Stimulated activated CD4-positive, alpha-beta T cell treated with anti-CD3 and anti-CD28 coated beads, Interleukin-1b, Interleukin-23, amount 100 ng/mL, for 1 hour (primary cell): ENCODE measurements at places on chromosomes 1 and 21.

GRCh38 chr1:150022357-150022756 is 11.8 kb upstream of the OTUD7B start:
- DNase-seq = no peak

DNA sequence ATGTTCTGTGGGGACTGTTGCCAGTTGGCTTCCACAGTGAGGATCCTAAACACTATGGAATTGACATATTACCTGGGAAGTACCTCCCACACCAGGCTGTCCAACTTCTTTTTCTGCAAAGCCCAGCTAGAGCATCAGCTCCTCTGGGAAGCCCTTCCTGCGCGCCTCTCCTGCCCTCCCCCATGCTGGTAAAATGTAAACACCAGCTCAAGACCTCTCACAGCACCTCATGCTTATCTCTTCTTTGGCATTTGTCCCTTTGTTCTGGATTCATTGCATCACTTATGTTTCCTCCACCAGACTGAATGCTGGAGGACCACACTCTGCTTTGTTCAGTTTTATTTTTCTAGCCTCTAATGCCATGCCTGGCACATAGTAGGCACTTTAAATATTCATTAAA is 172.1 kb downstream of the HHAT start:
- no peak for DNase-seq

GRCh38 chr1:97101509-97101908 is 379.9 kb downstream of the PTBP2 start:
- no peak for DNase-seq

DNA sequence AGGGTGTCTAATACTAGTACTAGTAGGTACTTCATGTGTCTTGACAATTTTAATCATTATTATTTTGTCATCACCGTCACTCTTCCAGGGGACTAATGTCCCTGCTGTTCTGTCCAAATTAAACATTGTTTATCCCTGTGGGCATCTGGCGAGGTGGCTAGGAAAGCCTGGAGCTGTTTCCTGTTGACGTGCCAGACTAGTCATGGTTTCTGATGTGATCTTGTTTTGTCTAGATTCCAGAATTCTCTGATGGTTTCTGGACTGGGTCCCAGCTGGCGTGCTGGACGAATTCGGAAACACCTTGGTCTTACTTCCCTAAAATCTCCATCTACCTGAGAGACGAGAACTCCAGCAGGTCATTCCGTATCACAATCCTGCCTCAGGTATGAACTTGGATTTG is 66.1 kb upstream of the FAM3B start:
- DNase-seq = no peak

DNA sequence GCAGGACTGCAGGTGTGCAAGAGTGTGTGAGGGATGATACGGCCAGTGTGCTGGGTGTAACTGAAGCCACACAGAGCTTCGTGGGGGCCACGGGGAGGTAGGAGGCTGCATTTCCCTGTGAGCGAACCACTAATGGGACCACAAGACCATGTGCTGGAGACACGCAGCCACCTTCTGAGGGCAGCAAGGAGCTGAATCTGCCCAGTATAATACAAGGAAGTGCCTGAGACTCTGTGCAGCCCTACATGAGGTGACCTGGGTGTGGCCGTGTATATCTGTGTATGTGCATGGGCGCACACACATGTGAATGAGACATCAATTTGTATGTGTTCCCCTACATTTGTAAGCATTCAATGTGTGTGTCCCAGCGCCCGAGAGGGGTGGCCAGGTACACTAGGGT is 50.8 kb downstream of the CHD5 start:
- DNase-seq = no peak

- DNase-seq = no peak
Observed at GRCh38 chr1:60463786-60464185, 390.2 kb upstream of the C1orf87 start.
